ENCODE measurements at places on chromosomes 6 and 20. TPM values are rescaled to one million over a fixed set of nuclear protein-coding genes. Genes with fewer than 3 reads are reported as not detected.

GRCh38 chr6:52931351-52931750 is 21.9 kb upstream of the GSTA3 start:
- no peak for DNase-seq

GRCh38 chr6:29845405-29846006 is 17.9 kb downstream of the HLA-G start:
- DNase-seq: no peak

GRCh38 chr6:130183271-130184222 is 39.2 kb downstream of the SAMD3 start:
- no peak for DNase-seq

DNA sequence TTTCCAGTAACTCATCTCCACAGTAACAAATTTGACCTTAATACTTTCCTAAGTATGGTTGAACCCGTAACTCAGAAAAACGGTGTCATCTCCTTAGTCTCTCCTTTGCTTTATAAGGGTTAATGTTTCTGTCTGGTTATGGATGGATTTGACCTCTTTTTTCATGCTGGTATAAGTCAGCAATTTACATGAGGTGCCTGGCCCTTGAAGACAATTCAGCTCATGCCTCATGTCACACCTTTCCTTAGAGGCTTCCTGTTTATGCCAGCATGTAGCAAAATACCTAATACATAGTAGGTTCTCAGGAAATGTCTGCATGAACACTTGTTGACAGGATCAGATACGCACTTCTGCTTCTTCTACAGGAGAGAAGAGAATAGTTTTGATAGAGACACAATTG is 37.7 kb upstream of the C20orf144 start:
- no peak for DNase-seq

- no peak for DNase-seq
These were observed 8.3 kb downstream of the KIF3B start for GRCh38 chr20:32285621-32286371.

The TNF gene
- not detected for total RNA-seq

The EGFL8 gene
- 4.4 TPM for total RNA-seq

All from right lobe of liver (tissue), 6 donors.